ENCODE measurements at places on chromosomes 3 and 15.

- no peak overlapping the region for H3K27ac ChIP-seq
- H3K27me3 ChIP-seq = peaks cover 61% of the 10 kb centered on the region
- DNase-seq = no peak
- peaks cover 2% of the 10 kb centered on the region for H3K36me3 ChIP-seq
Measured at GRCh38 chr3:194178669-194179068, 42.7 kb downstream of the HES1 start.

- H3K4me3 ChIP-seq = no peak overlapping the region
- no peaks in the 10 kb centered on the region for H3K27me3 ChIP-seq
- no peaks in the 10 kb centered on the region for H3K4me1 ChIP-seq
- no peaks in the 10 kb centered on the region for H3K36me3 ChIP-seq
- DNase-seq = no peak
- no peak overlapping the region for H3K27ac ChIP-seq
Measured at GRCh38 chr15:27545494-27546255, 553.4 kb downstream of the OCA2 start.

DNA sequence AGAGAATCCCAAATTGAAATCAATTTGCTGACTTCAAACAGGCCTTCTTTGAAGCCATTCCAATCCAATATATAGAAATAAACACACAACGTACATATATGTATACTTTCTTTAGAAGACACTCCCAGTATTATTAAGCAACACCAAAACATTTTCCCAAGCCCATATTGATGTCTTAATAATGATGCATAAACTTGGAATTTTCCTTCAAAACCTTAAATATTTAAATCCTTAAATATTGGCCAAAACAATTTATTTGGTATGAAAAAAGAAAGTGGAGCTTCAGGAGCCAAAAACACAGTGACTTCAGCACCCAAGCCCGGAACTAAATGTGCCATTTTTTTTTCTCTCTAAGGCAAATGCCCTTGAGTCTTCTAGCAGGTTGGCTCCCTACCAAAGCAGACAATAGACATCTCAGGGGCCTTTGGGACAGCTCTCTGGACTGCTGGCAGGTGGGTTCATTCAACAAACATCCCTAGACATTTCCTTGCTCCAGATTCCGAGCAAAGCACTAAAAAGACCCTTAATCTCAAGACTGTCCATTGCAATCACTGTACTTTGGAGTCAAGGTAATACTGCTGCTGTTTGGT, 384.7 kb downstream of the NTRK3 start:
- H3K4me1 ChIP-seq = no peaks in the 10 kb centered on the region
- no peak for DNase-seq
- H3K4me3 ChIP-seq = no peak overlapping the region
- no peaks in the 10 kb centered on the region for H3K36me3 ChIP-seq

- no peak overlapping the region for H3K27ac ChIP-seq
- H3K36me3 ChIP-seq = peaks cover 30% of the 10 kb centered on the region
- H3K4me3 ChIP-seq = no peak overlapping the region
- no peak for DNase-seq
- no peaks in the 10 kb centered on the region for H3K4me1 ChIP-seq
- no peaks in the 10 kb centered on the region for H3K27me3 ChIP-seq
Measured at GRCh38 chr3:4642611-4643010, 149.5 kb downstream of the ITPR1 start.

GRCh38 chr3:186551387-186551786, 7.2 kb upstream of the CRYGS start:
- H3K4me1 ChIP-seq = no peaks in the 10 kb centered on the region
- H3K4me3 ChIP-seq = no peak overlapping the region
- no peak for DNase-seq
- no peaks in the 10 kb centered on the region for H3K27me3 ChIP-seq

GRCh38 chr3:27289769-27290413, 79.3 kb downstream of the NEK10 start:
- no peak for DNase-seq
- H3K4me3 ChIP-seq = no peak overlapping the region
- peaks cover 31% of the 10 kb centered on the region for H3K4me1 ChIP-seq
- H3K36me3 ChIP-seq = peaks cover 14% of the 10 kb centered on the region
- no peak overlapping the region for H3K27ac ChIP-seq

GRCh38 chr3:46948830-46949671, 27.5 kb downstream of the CCDC12 start:
- H3K27me3 ChIP-seq = no peaks in the 10 kb centered on the region
- no peak overlapping the region for H3K27ac ChIP-seq
- peaks cover 7% of the 10 kb centered on the region for H3K36me3 ChIP-seq
- peak; percentile 54 for DNase-seq
- no peak overlapping the region for H3K4me3 ChIP-seq

DNA sequence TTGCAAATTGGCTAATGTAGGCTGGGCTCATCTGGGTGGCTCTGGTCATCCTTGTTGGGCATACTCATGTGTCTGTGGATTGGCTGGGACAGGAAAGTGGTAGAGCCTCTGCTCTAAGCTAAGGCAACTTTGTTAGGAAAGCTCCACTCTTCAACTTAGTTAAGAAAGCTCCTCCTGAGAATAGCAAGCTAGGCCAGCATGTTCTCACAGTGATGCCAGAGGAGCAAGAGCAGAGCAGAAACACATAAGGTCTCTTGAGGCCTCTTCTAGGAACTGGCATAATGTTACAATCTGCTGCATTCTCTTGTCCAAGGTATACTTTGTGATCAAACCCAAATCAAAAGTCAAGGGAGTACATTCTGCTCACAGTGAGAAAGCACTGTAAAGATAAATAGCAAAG, 158.6 kb upstream of the RORA start:
- no peaks in the 10 kb centered on the region for H3K4me1 ChIP-seq
- H3K4me3 ChIP-seq = no peak overlapping the region
- peaks cover 8% of the 10 kb centered on the region for H3K27me3 ChIP-seq
- H3K36me3 ChIP-seq = no peaks in the 10 kb centered on the region
- no peak for DNase-seq

GRCh38 chr3:174639970-174640369, 219.2 kb upstream of the NAALADL2 start:
- no peak overlapping the region for H3K4me3 ChIP-seq
- no peaks in the 10 kb centered on the region for H3K36me3 ChIP-seq
- no peaks in the 10 kb centered on the region for H3K4me1 ChIP-seq
- no peaks in the 10 kb centered on the region for H3K27me3 ChIP-seq

GRCh38 chr3:4709341-4709740, 216.2 kb downstream of the ITPR1 start:
- no peak overlapping the region for H3K4me3 ChIP-seq
- H3K27me3 ChIP-seq = no peaks in the 10 kb centered on the region
- H3K4me1 ChIP-seq = peaks cover 9% of the 10 kb centered on the region
- peaks cover 18% of the 10 kb centered on the region for H3K36me3 ChIP-seq
- H3K27ac ChIP-seq = no peak overlapping the region

GRCh38 chr15:34994925-34995324, 6.8 kb upstream of the ZNF770 start:
- no peak overlapping the region for H3K4me3 ChIP-seq
- H3K27me3 ChIP-seq = peaks cover 2% of the 10 kb centered on the region
- DNase-seq = no peak
- H3K4me1 ChIP-seq = no peaks in the 10 kb centered on the region

DNA sequence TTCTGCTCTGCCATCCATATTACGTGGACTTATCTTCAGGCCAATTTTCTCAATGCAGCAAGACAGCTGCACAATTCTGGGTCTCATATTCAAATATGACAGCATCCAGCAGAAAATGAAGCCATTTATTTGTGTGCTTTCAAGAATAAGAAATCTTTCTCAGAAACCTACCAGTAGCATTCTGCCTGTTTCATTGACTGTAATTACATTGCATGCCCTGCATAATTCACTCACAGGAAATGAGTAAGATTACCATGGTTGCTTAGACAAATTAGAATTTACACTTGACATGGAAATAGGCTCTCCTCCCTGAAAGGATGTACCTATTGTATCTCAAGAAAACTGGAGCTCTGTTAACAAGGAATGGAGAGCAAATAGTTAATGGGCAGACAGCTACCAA, 346.6 kb upstream of the DCBLD2 start:
- DNase-seq = no peak
- no peak overlapping the region for H3K4me3 ChIP-seq
- peak overlapping the region; percentile 85 for H3K27ac ChIP-seq
- H3K4me1 ChIP-seq = peaks cover 66% of the 10 kb centered on the region

DNA sequence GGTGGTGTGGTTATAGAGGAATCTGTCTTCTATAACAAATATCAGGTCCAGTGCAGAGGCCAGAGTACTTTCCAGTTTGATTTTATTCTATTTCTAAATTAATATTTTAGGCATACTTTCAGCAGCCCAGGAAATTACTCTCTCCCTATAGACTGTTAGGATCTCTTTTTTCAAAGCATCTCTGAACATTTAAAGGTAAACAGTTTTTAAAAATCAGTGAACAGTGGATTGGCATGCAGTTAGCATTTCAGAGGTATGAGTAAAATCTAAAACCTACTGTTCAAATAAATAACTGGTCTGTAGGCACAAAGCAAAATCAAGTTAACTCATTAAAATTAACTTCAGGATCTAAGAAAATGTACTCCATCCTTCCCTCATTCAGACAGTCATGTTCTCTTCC, 3.0 kb downstream of the ZBED2 start:
- no peak overlapping the region for H3K4me3 ChIP-seq
- H3K4me1 ChIP-seq = peaks cover 62% of the 10 kb centered on the region
- no peak for DNase-seq
